ENCODE measurements at places on chromosomes 2 and 18.

DNA sequence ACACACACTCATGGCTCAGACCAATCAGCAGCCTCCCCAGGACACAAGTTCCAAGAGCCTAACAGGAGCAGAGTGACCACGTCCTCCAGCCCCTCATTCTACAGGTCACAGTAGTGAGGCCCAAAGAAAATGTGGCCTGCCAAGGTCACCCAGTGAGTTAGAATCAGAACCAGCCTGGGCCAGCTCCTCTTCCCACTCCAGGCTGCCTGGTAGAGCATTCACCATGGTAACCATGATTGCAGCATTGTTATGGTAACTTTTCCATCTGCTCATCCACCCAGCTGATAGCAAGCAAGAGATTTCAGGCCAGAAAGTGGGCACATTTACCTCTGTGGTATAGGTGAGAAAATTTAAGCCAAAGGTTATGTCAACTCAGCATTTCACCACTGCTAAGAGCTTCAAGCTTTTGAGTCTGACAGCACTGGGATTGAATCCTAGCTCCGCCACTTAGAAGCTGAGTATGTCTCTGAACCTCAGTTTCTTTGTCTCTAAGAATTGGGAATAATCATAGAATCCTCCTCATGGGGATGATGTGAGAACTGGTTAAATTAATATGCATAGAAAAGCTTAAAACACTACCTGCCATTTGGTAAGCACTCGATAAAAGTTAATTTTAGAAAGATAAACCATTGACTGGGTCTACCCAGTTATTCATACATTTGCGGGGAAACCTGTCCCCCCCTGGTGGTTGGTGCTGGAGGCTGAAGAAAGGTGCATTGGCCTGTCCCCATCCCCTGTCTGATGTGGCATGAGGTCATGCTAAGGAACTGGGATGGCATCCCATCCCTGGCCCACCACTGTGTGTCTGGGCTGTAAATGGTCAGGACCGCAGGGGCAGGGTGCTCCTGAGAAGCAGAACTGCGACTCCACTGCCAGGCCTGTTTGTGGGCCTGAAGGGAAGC is 181.5 kb downstream of the KLHL29 start:
- DNase-seq: peak; percentile 13

GRCh38 chr2:145623136-145623535 is 1103.2 kb upstream of the ZEB2 start:
- no peak for DNase-seq

GRCh38 chr2:71458413-71459083 is 5.2 kb downstream of the DYSF start:
- no peak for DNase-seq

GRCh38 chr2:24652265-24653182 is 140.7 kb downstream of the PTRHD1 start:
- DNase-seq: no peak

DNA sequence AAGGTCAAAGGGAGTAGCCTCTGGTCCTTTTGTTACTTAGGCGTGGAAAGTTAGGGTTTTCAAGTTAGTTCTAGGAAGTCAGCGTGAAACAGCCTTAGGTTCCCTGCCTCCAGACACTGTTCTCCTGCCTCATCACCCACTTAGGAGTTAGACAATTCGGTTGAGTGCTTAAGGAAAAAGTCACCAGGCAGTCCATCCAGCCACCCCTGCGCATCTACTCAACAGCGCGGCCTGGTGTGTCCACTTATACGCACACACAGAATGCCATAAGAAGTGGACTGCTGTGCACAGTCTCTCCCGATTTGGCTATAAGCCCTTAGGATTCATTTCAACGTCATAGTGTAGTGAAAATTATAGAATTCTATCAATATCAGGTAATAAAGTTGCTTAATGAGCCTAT is 470.8 kb upstream of the TNP1 start:
- DNase-seq: no peak

GRCh38 chr18:12306752-12307700 is 1.0 kb upstream of the TUBB6 start:
- DNase-seq: no peak

GRCh38 chr2:9244985-9245544 is 38.5 kb downstream of the ASAP2 start:
- DNase-seq: no peak
